Activated T-helper 1 cell treated with anti-CD3 and anti-CD28 coated beads, Interleukin-12 subunit alpha, Interleukin-12 subunit beta, Interleukin-2, Interleukin-4 antibody, amounts not matched to agents 30 ng/mL and 10 ng/mL and 1 ng/mL, durations not matched to agents 14 hours and 24 hours and 36 hours (primary cell): ENCODE measurements at places on chromosomes 2 and 18. TPM values are rescaled to one million over a fixed set of nuclear protein-coding genes. Genes with fewer than 3 reads are reported as not detected.

XRCC5 gene
- 430 and 484 TPM in 2 replicates for total RNA-seq

ASB18 gene
- total RNA-seq = not detected in 2 replicates

RASGRP3 gene
- total RNA-seq = 3.6 and 4.1 TPM in 2 replicates

CERKL gene
- not detected in 2 replicates for total RNA-seq

SULT1C4 gene
- not detected in 2 replicates for total RNA-seq

XIRP2 gene
- total RNA-seq = not detected in 2 replicates

ITGA6 gene
- total RNA-seq = 1.9 TPM in 2 replicates

CNRIP1 gene
- total RNA-seq = not detected in 2 replicates

WDR35 gene
- total RNA-seq = 7.7 and 7.8 TPM in 2 replicates

G6PC2 gene
- not detected in 2 replicates for total RNA-seq

ANKRD44 gene
- 153 and 159 TPM in 2 replicates for total RNA-seq

PAIP2B gene
- 0.41 and 0.44 TPM in 2 replicates for total RNA-seq

HJURP gene
- total RNA-seq = 38.2 and 40.4 TPM in 2 replicates

KIF5C gene
- total RNA-seq = 17.9 and 20.7 TPM in 2 replicates

SERPINB4 gene
- not detected in 2 replicates for total RNA-seq

ZSWIM2 gene
- not detected in 2 replicates for total RNA-seq

FSHR gene
- total RNA-seq = not detected in 2 replicates

PTPRN gene
- total RNA-seq = 0.23 TPM in 1 of 2 replicates, not detected in the other

C2orf66 gene
- 0.18 and 0.42 TPM in 2 replicates for total RNA-seq

RGPD4 gene
- 0.18 TPM in 1 of 2 replicates, not detected in the other for total RNA-seq

UBE2E3 gene
- 49.8 and 57.4 TPM in 2 replicates for total RNA-seq
